ENCODE measurements at places on chromosomes 11 and 22.
A peak's percentile ranks its signal among the peaks of the same experiment; 100 is the strongest.

DNA sequence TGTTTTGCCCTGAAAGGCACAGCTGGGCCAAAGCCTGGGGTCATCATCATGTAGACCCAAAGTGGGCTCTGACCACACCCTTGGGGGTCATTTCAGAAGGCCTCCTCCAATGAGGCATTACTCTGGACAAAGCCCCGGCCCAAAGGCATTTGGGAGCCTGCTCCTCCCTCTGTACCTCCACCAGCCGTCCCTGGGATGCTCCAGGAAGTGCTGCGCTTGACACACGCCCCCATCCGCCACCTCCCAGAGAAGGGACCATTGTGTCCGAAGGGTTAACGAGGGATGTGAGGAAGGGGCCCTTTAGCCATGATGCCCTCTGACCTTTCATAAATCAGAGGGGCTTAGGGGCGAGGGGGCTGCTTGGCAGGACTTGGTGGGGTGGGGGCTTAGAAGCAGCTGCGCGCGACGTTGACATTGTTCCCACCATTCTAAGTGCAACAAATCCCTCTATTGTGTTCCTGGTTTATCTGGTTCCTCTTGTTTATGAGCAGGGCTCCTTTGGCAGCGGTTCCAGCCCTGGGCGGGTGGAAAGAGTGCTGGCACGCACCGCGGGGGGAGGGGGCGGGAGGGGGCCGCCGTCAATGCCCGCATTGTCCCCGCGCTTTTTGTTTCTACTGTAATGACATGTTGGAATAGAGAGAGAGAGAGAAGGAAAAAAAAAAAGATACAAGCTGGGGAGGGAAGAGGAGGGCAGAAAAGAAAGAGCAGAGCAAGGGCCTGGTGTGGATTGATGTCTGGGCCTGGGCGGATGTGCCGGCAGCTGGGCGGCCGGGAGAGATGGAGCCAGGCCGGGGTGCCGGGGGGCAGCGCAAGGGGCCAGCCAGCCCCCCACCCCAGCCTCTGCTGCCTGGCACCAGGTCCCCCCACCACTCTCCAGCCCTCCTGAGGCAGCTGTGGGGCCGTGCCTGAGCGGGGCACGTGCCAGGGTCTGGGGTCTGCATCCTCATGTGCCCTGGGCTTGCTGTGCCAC, 32.1 kb upstream of the SOX10 start:
- no peak for DNase-seq

GRCh38 chr11:16280256-16280682, 76.1 kb downstream of the SOX6 start:
- peak; percentile 52 for DNase-seq

- DNase-seq = no peak
Measured at GRCh38 chr11:71215425-71215965, 36.9 kb downstream of the SHANK2 start.

GRCh38 chr11:102666331-102666957, 39.1 kb downstream of the MMP27 start:
- peak; percentile 10 for DNase-seq

DNA sequence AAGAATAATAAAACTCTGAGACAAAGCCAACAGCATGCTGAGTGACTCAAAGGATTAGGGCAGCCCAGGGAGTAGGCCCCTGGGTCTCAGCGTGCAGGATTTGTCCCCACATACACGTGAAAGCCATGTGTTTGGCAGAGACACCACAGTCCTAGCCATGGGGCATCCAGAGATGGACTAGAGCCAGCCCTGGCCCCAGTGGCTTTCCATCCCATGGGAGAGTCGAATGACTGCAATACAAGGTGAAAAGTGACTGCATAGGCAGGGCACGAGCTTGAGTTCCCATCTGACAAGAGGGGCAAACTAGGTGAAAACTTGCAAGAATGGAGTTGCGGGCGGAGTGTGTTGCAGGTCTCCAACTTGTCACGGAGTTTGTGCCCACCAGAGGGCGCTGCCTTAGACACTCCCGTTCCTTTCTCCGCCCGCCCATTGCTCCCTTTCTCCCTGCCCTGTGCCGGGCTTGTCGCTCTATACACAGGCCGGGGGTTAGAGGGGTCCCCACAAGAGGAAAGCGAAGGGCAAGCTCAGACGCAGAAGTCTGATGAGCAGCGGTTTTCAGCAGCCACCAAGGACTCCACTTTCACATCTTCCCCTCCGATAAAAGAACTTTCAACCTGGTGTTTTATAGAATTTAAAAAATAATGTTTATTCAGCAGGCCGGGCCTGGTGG, 24.2 kb downstream of the TSKU start:
- no peak for DNase-seq

DNA sequence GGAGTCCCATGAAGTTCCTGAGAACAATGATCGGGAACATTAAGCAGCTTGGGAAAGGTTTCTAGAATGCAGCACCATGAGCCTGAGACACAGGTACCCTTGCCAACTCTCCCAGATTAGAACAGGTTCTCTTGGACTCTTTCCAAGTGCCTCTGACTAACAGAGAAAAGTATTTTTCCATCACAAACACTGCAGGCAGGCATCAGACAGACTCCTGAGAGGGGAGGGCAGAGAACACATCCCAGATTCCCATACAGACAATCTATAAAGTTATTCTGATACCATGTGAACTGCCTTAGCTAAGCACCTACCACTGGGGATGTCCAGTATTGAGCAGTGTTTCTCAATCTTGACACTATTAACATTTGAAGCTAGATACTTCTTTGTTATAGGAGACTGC, 27.3 kb downstream of the SERGEF start:
- DNase-seq = no peak

- DNase-seq = no peak
Measured at GRCh38 chr22:37043209-37043827, 8.2 kb upstream of the KCTD17 start.

DNA sequence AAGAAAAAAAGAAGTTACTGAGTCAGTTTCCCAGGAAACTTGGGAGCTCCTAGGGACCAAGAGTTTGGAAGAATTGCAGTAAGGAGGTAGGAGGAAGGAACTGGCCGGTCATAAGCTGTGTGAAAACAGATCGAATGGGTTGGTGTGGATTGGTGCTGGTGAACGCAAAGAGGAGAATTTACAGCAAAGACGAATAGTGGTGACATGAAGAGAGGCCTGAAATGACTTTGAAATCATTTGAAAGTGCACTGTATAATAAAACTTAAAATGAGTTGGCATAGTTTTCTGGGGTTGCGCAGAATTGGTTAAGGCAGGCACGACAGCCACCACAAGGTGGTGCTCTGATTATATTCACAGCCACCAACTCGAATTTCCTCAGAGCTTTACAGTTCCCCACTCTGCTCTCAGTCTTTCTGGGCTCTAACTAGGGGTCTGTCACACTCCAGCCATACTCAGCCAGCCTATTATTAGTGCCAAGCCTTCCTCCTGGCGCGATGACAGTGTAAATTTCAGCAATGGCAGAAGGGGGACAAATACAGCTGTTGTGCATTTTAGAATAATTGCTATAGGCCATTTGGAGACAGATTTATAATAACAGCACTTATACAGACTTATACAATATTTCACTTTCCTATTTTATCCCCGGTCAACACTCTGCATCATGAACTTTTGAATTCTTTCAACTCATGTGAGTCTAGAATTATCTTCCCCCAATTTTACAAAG, 8.3 kb upstream of the HTR3B start:
- peak; percentile 31 for DNase-seq

DNA sequence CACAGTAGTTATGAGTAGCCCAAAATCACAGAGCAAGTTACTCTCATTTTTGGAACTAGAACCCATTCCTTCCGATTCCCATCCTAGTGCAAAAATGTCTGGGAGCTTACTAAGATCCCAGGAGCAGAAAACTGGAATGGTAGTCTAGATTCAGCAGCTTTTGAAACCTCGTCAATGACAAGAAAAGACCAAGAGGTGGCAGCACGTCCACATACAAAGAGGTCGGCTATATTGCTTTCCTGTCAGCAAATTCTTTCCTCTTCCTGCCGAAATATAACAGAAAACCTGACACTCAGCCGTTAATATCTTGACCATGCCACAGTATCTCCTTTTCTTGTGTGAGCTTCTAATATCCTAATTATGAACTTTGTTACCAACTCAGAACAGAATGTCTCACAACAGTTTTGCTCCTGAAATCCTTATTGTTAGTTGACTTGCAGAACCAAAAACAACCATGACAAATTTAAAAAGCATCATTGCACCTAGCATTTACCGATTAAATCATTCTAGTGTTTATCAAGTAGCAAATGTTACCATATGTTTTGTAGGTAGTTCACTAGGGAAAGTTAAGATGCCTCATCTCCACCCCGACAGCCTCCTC, 92.8 kb upstream of the OR9G4 start:
- no peak for DNase-seq

DNA sequence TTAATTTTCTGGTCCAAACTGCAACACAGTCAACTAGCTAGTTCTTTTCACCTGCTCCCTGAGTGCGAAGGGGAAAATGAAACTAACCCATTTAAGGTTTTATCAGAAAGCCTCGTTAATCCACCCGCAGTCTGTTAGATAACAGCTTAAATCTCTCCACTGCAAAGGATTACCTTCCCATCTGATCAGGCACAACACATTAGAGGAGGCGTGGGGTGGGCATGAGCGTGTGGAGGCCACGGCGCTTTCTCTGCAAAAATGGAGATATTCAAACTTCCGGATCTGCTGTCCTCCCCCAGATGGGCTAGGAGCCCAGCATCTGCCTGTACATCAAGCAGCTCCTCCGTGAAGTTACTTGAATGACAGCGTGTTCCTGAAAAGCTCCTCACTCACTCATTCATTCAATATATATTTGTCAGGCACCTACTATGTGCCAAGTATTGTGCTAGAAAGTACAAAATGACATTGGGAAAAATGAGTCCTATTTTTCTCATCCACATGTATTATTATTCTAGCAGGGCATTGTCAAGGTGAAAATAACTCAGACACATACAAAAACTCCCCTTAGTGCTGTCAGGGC, 13.5 kb upstream of the ANKK1 start:
- no peak for DNase-seq

DNA sequence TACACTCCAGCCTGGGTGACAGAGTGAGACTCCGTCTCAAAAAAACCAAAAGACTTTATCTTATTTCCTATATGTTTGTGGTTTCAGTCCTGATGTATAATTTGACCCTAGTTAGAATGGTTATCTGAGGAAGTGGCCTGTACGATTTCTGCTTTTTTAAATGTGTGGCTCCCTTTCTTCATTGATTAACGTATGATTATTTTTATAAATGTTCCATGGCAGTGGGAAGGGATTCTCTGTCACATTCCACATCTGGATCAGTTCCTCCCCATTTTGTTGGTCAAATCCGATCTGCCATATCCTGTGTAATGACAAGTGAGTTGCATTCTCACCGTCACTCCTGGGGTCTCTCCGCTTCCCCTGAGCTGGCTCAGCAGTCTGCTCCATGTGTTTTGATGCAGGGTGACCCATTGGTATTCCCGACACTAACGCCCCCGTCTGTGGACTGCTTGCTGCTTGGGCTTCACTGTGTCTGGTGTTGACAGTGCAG, 20.3 kb downstream of the NEAT1 start:
- DNase-seq = no peak

DNA sequence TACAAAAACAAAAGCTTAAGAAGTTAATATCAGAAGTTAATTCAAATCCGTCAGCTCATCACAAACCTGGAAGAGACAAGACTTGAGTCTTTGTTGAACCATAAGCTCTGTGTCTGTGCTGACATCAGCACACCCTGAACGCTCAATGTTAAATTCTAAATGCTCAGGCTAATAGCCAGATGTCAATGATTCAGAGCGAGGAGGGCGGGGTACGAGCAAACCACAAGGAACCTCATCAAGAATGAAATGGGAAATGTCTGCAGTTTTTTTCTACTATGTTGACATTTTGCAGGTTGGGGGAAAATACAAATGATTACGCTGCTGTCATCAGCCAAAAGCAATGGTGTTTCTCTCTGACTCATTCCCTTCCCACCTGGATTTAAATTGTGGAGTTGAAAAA, 1057.2 kb downstream of the NTM start:
- DNase-seq = no peak

GRCh38 chr11:11605181-11605580, 16.6 kb downstream of the GALNT18 start:
- DNase-seq = no peak

GRCh38 chr11:103370076-103370475, 260.9 kb downstream of the DYNC2H1 start:
- DNase-seq = no peak

DNA sequence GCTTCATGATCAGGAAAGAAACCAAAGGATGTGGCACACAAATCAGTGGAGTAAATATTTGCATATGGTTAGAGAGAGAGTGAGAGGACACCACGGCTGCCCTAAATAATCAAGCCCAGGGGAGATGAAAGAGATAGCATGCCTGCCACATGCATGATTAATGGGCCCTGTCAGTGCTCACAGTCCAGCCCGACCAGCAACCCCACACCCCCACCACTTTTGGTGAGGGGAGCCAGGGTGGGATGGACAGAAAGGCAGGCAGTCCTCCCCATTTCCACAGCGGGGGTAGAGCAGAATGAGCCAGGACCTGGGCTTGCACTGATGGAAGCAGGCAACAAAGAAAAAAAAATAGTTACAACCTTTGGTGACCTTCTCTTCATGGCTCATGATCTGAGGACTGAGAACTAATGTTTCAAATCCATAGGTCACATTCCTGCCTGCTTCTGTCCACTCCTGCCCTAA, 545.0 kb downstream of the ETS1 start:
- DNase-seq = no peak

DNA sequence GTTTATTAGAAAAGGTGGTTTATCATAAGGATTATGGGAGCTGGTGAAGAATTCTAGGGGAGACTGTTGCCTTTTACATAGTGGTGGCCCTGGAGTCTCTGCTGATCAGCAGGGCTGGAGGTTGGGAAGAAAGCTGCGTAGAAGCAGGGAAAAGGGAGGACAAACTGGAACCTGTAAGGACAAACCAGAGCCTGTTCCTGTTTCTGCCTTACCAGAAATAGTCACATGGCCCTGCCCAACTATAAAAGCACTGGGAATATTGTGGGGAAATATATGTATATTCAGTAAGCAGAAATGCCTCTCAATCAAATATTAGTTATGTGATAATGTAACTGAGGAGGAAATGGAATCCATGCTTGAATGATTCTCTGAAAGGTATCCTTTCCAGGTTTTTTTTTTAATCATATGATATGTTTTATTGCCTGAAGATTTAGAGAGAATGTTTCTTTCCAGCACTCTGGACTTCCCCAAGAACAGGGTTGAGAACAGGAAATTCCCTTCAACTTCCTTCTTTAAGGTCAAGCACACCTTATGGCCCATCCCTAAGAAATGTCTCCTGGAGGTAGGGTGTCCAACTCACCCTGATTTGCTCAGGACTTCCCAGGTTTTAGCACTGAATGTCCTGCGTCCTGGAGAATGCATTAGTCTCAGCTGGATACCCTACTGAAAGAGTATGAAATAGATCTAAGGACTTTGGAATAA, 33.9 kb upstream of the SCUBE2 start:
- DNase-seq = no peak

GRCh38 chr11:7518811-7519562, 5.2 kb downstream of the PPFIBP2 start:
- DNase-seq = no peak

DNA sequence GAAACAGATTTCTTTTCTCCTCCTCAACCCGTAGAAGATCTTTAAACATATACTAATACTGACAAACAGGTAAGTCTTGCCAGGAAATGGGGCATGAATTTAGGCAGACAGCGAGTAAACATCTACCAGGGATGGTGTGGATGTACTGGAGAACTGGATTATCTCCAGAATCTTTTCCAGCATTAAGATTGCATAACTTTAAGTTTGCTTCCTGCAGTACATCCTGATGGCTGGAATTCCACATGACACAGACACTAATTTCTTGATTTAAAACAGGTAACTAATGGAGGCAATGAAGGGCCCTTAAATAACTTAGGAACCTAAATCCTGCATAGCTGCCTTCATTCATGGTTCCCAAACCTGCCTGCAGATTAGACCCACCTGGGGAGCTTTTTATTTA, 40.7 kb downstream of the JHY start:
- no peak for DNase-seq

GRCh38 chr22:50531546-50531961, 1.7 kb upstream of the TYMP start:
- no peak for DNase-seq
